ENCODE measurements at places on chromosomes 6 and 20.

DNA sequence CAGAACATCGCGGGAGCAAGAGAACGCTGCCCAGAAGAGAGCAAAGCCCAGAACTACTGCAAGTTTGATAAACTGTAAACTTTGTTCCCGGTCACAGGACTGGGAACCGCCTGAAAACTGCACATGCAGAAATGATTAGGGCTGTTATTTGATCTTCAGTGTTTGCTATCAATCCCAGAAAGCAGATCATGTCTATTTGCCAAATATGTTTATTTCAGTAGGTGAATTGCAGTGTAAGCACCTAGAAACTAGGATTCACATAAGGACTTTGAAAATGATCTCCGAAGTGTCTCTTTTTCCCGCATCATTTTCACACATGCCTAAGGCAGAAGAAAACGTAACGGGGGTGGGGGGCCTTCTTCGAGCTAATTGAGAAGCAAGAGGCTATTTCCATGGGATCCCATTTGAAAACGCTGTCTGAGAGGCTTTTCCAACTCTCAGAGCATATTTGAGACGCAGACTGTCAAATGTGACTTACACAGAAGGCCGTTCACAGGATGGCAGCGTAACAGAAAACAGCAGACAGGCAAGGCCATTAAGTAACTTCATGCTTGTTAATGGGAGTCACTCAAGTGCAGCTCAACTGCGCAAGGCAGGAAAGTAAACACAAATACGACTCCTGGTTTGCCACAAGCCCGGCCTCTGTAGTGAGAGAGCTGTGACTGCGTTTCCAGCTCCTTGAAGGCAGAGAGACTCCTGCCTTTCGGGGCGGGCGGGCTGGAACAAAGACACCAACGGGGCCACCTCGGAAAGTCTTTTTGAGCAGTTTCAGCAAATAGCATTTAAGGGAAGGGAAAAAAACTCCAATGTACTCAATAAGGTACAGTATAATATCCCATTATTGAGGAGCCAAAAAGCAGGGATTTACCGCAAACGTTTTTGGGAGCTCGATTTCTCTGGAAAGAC is 144.7 kb upstream of the ZNF217 start:
- DNase-seq = peak; percentile 88

DNA sequence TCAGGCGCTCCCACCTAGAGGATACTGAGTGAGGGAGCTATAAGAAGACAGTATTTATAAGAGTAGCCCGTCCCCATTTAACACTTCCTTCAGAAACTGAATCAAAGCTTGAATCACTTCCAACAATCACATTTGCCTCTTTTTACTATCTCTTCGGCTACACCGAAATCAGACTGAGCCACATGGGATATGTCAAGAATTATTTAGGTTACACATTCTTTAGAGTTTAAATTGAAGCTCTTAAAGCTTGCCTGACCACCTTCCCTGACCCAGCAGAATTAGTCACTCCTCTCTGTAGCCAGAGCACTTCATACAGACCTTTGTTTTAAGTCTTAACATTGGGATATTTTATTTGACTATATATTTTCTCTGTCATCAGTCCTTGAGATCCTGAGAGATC is 163.7 kb downstream of the MAFB start:
- peak; percentile 86 for DNase-seq

GRCh38 chr6:166707045-166707444 is 80.0 kb upstream of the RPS6KA2 start:
- peak; percentile 8 for DNase-seq

- no peak for DNase-seq
Observed at GRCh38 chr6:127188744-127189143, 70.3 kb downstream of the RSPO3 start.

DNA sequence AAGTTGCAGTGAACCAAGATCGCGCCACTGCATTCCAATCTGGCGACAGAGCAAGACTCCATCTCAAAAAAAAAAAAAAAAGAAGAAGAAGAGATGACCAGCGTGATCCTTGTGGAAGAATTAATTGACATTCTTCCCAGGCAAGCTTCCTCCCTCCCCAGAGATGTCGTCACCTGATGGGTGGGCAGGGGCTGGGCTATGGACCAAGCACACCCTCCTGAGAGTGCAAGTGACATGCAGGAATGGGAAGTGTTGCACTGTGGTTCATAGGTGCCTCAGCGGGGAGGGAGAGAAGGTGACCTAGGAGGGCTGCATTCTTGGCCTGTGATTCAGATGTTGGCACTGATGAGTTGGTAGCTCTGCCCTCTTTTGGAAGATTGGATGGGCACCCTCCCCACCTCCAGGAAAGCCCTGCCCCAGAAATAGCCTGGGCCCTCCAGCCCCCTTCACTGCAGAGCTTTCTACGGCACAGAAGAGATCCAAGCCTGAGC is 37.8 kb downstream of the TAF8 start:
- DNase-seq = peak; percentile 56

- DNase-seq = no peak
Observed at GRCh38 chr6:168439794-168440450, 1.1 kb upstream of the SMOC2 start.

DNA sequence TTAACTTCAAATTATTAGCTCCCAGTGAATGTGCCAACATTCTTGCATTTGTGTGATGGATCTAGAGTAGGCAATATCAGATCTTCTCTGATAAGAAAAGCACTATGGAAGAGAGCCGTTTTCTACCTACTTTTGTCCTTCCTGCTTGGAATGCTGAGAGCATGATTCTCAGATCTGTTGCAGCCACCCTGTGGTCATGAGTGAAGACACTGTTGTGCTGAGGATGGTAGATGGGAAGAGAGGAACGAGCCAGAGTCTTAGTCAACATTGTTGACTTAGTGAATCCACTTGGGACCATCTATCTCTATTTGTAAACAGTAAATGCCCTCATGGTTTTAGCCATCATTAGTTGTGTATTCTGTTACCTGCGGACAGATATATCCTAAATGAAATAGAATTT is 202.6 kb downstream of the CD109 start:
- DNase-seq = no peak

GRCh38 chr20:20731945-20732296 is 19.5 kb upstream of the RALGAPA2 start:
- DNase-seq = no peak

DNA sequence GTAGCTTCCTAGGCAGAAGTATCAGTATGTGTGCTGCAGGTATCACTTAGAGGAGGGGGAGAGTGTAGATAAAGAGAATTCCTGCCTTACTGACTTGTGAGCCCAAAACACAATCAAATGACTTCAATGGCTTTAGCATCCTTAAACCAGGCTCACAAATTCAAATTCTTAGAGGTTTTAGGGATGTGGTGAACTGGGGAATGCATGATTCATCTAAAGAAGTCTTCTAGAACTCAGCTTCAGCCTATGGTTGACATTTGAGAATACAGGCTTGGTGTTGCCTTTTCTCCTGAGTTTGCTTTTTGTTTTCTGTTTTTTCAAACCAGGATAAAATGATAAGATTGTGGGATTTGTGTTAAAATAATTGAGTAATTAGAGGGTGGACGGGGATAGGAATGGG is 14.4 kb downstream of the SNRPC start:
- DNase-seq = peak; percentile 28

- no peak for DNase-seq
Observed at GRCh38 chr6:104575536-104575935, 284.2 kb downstream of the HACE1 start.

- DNase-seq = no peak
Observed at GRCh38 chr6:45870531-45870930, 145.1 kb downstream of the CLIC5 start.

GRCh38 chr20:38321959-38322598 is 18.1 kb downstream of the BPI start:
- DNase-seq = peak; percentile 59

DNA sequence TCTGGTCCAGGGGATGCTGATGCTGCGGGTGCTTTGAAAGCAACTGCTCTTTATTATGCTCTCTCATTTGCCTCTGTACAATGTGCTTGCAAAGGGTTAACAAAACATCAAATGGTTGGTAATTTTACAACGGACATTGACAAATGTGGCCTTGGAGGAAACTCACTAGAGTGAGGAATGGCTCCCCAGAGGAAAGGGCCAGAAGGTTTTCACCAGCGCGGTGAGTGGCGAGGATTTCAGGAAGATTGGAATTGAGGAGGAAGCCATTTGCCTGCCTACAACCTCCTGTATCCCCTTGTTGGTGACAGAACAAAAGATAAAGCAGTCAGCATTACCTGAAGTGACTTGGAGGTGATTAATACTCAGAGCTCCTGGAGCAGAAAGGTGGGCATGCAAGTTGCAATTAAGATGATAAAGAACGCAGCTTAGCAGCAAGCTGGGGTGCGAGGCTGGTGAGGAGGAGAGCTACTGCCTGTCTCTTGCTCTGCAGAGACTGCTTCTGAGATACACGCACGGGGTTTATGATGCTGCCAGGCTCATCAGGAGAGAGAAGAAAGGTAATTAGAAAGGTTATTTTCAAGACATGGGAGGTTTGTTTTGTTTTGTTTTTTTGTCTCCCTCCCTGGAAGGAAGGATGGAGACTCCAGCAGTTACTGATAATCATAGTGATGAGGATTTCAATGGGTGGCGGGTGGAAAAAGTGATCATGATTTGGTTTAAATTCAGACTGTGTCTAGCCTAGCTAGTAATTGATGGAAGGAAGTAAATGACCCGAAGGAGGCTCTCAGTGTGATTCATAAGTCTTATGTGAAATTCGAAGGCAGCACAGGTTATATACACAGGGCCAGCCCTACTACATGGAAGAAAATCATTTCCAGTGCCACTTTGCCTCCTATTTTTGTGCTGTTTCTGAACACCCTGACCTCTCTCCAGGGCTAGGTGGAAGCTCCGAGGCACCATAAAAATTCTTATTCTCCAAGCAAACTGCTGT is 141.6 kb upstream of the DTNBP1 start:
- DNase-seq = no peak

- no peak for DNase-seq
Observed at GRCh38 chr6:146594495-146594894, 4.3 kb upstream of the ADGB start.

GRCh38 chr20:45114465-45115385 is at the start of gene WFDC5:
Gene WFDC5 (minus strand): TSS chr20:45115174. CDS start chr20:45115083, 91 bp downstream.
- DNase-seq = no peak

DNA sequence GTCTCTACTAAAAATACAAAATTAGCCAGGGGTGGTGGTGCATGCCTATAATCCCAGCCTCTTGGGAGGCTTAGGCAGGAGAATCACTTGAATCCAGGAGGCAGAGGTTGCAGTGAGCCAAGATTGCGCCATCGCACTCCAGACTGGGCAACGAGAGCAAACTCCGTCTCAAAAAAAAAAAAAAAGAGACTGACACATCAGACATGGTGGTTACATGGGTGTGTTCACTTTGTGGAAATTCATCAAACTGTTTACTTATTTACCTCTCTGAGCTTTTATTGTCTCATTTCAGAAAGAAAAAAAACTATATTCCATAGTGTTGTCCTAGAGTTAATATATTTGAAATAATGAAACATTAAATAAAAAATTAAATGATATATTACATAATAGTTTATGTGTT is 64.8 kb downstream of the MBOAT1 start:
- no peak for DNase-seq

DNA sequence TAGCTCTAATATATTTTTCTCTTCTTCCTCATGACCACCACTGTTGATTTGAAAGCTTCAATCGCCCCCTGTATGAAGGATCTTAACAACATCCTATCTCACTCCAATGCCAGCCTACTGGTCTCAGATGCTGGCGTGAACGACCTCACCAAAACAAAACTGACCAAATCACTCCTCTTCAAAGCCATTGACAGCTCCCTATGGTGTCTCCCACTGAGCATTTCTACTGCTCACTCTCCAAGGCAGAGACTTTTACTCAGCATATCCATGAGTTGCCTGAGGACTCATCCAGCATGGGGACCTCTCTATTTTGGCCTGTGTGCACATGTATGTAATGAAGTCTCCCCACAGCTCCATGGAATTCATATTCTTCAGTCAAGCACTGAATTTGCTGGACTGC is 520.4 kb downstream of the TFAP2B start:
- DNase-seq = no peak

- DNase-seq = no peak
Observed at GRCh38 chr6:2796861-2797260, 31.7 kb downstream of the WRNIP1 start.

DNA sequence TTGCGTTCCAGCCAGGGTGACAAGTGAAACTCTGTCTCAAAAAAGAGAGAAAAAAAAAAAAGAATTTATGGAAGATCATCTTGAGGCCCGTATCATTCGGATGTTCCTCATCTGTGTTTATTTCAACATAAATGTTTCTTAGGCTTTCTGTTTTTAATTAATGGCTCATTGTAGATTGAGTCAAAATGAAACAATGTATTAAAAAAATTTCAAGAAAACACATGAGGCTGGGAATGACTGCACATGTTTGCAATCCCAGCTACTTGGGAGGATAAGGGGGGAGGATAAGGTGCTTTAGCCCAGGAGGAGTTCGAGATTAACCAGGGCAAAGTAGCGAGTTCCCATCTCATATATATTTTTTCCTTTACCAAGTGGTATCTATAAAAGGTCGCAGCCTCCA is 47.3 kb downstream of the ITCH start:
- no peak for DNase-seq

Measured in fibroblast of lung (primary cell).